Astrocyte of the hippocampus (primary cell): ENCODE measurements at places on chromosomes 3 and 15.
A peak's percentile ranks its signal among the peaks of the same experiment; 100 is the strongest.

DNA sequence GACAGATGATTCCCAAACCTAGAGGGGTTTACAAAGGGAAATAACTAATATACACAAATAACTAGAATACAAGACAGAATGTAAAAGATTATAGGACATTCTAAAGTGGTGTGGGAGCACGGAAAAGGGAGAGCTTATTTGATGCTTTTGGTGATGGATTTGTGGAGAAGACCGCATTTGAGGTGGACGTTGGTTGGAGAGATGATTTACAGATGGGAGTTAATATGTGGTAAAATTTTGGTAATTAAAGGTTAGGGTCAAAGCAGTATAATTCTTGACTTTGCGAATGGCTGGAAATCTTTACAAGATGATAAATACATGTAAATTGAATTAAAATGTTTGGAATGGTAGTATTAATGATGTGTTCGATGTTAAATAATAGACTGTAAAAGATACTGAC lies 1.2 kb downstream of the KNL1 start:
- no peak for DNase-seq

DNA sequence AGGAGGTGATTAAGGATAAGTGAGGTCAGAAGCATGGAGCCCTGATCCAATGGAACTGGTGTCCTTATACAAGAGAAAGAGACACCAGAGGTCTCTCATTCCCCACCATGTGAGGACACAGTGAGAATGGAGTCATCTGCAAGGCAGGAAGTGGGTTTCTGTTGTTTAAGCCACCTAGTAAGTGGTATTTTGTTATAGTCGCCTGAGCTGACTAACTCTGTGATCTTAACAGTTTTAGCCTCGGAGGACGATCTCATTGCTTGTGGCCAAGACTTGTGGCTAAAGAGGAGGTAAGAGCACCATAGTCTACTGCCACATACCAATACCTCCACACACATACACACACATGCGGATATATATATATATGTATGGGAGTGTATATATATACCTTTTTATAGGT lies 73.8 kb downstream of the MCTP2 start:
- no peak for DNase-seq

DNA sequence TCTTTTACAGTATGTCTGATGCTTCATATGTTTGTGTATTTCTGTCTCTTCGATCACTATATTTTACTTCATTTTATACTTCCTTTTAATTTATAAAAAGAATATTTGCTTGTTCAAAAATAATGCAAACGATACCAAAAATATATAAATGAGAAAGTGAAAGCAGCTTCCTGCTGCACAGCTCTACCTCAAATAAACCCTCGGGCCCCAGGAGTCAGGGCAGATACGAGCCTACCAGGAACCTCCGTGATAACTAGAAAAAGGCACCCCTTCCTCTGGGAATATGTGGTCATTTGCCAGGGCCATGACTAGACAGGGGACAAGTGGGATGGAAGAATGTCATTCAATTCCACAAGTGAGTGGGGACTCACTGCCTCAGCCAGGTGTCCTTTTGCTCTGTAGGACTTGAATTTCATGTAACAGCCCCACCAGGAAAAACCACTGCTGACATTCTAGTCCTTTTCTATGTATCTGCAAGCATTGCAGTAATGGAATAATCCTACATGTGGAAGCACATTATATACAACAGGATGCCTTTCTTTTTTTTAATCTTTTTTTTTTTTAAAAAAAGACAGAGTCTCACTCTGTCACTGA lies 133.3 kb downstream of the SUCLG2 start:
- DNase-seq = no peak

- no peak for DNase-seq
Measured at GRCh38 chr3:184685055-184685454, 26.8 kb downstream of the MAGEF1 start.

DNA sequence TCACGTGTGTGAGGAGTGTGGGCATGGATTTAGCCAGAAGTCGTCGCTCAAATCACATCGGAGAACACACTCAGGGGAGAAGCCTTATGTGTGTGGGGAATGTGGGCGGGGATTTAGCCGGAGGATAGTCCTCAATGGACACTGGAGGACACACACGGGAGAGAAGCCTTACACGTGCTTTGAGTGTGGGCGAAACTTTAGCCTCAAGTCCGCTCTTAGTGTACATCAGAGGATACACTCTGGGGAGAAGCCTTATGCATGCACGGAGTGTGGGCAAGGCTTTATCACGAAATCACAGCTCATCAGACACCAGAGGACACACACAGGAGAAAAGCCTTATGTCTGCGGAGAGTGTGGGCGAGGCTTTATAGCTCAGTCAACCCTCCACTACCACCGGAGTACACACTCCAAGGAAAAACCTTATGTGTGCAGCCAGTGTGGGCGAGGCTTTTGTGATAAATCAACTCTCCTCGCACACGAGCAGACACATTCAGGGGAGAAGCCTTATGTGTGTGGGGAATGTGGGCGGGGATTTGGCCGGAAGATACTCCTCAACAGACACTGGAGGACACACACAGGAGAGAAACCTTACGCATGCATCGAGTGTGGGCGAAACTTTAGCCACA lies 28.1 kb downstream of the ZNF589 start:
- DNase-seq = no peak

GRCh38 chr3:161372321-161373260 lies 1.3 kb upstream of the SPTSSB start:
- DNase-seq = peak; percentile 68

GRCh38 chr15:81291916-81292522 lies 31.9 kb downstream of the STARD5 start:
- DNase-seq = no peak

DNA sequence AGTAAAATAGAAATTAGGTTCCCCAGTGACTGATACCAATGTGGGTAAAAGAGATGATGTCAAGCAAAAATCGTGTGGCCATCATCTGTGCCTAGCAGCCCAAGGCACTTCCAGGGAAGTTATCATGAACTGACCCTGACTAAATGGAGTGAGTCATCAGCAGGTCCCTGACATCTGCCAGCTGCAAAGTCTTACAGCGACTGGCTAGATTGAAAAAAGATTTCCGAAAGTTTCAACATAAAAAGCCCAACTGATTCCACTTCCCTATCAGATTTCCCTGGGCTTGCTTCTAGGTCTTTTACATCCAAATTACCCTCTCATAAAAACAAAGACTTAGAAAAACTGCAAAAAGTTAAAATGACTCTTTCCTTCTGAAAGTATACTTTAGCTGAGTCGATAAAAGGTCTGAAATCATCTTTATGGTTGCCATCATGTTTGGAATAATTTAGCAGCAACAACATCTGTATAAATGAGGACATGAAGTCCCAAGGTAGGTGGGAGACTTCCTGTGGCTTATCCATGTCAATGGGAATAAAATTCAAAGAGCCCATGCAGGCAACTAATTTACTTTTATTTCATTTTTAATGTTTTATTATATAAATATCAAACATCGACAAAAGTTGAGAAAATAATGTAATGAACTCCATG lies 342.8 kb downstream of the ERC2 start:
- peak; percentile 29 for DNase-seq

DNA sequence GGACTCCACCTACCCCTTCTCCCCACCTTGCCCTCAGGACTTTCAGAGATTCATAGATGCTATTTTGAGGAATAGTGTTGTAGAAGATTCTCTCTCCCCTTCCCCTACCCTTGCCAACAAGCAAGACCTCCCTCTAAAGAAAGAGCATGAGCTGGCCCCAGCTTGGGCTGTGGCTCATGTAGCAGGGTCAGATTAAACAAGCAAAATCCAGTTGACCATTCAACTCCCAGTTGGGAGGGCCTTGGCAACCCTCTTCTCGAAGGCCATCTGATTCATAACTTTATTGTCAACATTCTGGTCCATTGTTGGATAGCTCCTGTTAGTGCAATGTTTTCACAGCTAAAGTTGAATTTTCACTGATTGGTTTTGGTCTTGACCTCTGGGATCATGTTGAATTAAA lies 41.1 kb downstream of the TNFAIP8L3 start:
- no peak for DNase-seq

DNA sequence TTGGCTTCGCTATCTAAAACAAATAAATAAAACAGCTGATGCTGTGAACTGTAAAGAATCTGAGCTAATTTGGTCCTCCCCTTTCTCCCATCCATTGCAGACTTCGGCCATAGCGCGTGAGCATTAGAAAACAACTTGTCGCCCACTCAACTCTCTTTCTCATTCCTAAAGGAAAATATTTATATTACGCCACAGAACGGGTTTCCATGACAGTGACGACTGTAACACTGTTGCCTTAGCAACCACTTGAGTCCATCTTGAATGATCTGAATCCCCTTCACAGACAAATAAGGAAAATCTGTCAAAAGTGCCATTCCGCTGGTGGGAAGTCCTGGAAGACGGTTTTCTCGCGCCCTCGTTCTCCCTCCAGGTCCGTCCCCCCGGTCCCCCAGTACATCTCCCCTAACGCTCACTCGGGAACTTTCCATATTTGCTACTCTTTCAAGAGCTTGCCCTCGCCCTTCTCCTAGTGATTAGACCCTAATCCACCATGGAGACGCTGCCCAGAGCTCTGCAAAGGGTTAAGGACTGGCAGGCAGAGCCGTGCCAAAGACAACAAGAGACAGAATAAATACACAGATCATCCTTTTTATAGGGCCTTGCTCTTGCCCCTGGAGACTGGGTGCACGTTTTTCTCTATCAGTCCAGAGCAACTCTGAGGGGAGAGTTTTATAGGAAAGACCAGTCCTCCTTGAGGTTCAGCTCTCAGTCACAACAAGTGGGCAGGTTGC lies 50.5 kb downstream of the CRYGS start:
- peak; percentile 45 for DNase-seq

- no peak for DNase-seq
Measured at GRCh38 chr3:164524201-164524600, 554.1 kb downstream of the SI start.
